Heart right ventricle (tissue), 16 donors: ENCODE measurements at places on chromosomes 1 and 21. TPM values are rescaled to one million over a fixed set of nuclear protein-coding genes. Genes with fewer than 3 reads are reported as not detected.

- H3K27ac ChIP-seq = no peak overlapping the region
- H3K4me3 ChIP-seq = no peak overlapping the region
- no peaks in the 10 kb centered on the region for H3K4me1 ChIP-seq
- H3K27me3 ChIP-seq = no peaks in the 10 kb centered on the region
- no peak for DNase-seq
These were observed 80.5 kb upstream of the PRMT6 start for GRCh38 chr1:106975944-106976343.

- no peaks in the 10 kb centered on the region for H3K4me1 ChIP-seq
- no peaks in the 10 kb centered on the region for H3K36me3 ChIP-seq
- no peak for DNase-seq
- H3K27ac ChIP-seq = no peak overlapping the region
These were observed 8.1 kb upstream of the LMX1A start for GRCh38 chr1:165364568-165365133.

GRCh38 chr21:36207577-36208320, 51.1 kb downstream of the DOP1B start:
- no peaks in the 10 kb centered on the region for H3K27me3 ChIP-seq
- no peak for DNase-seq
- no peak overlapping the region for H3K27ac ChIP-seq
- H3K4me3 ChIP-seq = no peak overlapping the region
- H3K4me1 ChIP-seq = no peaks in the 10 kb centered on the region

GRCh38 chr1:43266881-43267280, 2.9 kb upstream of the TMEM125 start:
- no peaks in the 10 kb centered on the region for H3K36me3 ChIP-seq
- peaks cover 8% of the 10 kb centered on the region for H3K4me1 ChIP-seq
- no peaks in the 10 kb centered on the region for H3K27me3 ChIP-seq
- no peak overlapping the region for H3K4me3 ChIP-seq

DNA sequence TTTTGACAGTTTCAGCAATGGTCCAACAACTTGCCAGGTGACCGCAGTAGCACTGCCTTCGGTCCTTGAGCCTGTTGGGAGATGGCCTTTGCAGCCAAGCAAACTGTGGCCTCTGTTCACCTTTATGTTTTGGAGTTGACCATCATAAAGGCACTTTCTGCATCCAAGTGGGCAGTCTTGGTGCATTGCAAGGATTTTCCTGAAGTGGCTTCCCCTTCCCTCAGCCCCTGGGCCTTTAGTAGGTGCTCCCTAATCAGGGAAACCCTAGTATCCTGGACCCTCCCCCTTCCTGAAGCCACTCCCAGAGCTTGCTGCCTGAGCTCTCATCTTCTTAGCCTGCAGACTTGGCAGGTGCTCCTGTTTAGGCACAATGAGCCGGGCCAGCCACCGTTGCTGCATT, 140.2 kb downstream of the TRABD2B start:
- H3K27me3 ChIP-seq = no peaks in the 10 kb centered on the region
- no peak overlapping the region for H3K27ac ChIP-seq
- no peak for DNase-seq
- no peaks in the 10 kb centered on the region for H3K4me1 ChIP-seq

GRCh38 chr1:217910203-217910602, 279.1 kb downstream of the SPATA17 start:
- DNase-seq = no peak
- H3K4me1 ChIP-seq = no peaks in the 10 kb centered on the region
- no peak overlapping the region for H3K27ac ChIP-seq
- H3K27me3 ChIP-seq = no peaks in the 10 kb centered on the region

The PLEKHA6 gene
- 18.0 TPM for total RNA-seq

DNA sequence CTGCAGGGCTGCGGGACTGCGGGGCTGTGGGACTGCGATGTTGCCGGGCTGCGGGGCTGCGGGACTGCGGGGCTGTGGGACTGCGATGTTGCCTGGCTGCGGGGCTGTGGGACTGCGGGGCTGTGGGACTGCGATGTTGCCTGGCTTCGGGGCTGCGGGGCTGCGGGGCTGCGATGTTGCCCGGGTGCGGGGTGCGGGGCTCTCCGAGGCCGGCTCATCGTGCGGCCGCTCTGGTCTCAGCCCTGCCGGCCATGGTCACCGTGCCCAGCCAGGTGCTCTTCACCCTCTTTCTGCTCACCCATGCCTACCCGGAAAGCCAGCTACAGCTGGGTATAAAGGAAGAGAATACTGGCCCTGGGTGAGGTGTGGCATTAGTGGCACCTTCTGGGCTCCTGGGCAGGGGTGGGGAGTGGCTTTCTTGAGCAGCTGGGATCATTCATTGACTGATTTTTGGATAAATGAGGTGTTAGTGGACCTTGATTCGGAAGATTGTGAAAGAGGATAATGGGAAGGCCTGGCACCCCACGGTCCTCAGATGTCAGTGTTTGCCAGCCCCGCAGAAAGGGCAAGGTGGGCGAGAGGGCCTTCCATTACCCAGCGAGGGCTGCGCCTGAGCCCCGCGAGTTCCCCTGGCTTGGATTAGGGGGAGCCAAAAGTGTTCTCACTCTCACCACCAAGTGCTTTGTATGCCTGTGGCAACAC, 36.3 kb downstream of the COQ8A start:
- H3K27ac ChIP-seq = peak overlapping the region; percentile 47
- peaks cover 65% of the 10 kb centered on the region for H3K4me1 ChIP-seq
- no peak for DNase-seq
- no peak overlapping the region for H3K4me3 ChIP-seq
- H3K27me3 ChIP-seq = no peaks in the 10 kb centered on the region

- no peak for DNase-seq
- H3K4me1 ChIP-seq = no peaks in the 10 kb centered on the region
- no peak overlapping the region for H3K27ac ChIP-seq
- H3K4me3 ChIP-seq = no peak overlapping the region
These were observed 1.4 kb upstream of the KRTAP10-4 start for GRCh38 chr21:44571844-44572782.

DNA sequence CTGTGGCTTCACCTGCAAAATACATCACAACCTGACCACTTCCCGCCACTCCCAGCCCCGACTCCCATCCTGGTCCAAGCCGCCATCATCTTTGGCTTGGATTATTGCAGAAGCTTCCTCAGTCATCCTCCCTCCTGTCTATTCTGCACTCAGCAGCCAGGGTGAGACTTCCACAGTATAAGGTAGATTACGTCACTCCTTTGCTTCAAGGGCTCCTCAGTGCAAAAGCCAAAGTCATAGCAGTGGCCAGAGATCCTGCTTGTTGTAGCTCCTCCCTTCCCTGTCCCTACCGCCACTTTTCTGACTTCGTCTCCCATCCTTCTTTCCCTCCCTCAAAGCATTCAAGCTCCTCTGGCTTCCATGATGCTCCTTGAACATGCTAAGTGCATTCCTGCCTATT, 152.8 kb downstream of the GRIK3 start:
- H3K27me3 ChIP-seq = no peaks in the 10 kb centered on the region
- H3K36me3 ChIP-seq = no peaks in the 10 kb centered on the region
- DNase-seq = no peak

DNA sequence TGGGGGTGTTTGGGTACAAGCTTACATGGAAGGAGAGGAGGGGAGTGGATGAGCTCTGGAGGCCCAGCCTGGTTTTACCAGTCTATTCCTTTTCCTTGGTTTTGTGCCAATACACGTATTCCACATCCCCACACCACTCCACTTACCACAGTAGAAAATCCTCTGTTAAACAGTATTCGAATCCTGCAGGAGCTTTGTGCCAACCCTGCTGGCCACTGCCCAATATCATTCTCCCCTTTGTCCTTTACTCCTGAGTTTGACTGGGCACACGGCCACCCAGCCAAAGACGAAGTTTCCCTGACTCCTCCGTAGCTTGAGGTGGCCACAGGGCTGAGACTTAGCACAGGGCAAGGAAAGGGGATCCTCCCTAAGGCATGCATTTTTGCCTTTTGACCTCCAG, 61.6 kb downstream of the TMCO4 start:
- DNase-seq = no peak
- peaks cover 35% of the 10 kb centered on the region for H3K36me3 ChIP-seq
- H3K4me1 ChIP-seq = peaks cover 21% of the 10 kb centered on the region
- no peak overlapping the region for H3K27ac ChIP-seq

- no peaks in the 10 kb centered on the region for H3K4me1 ChIP-seq
- no peaks in the 10 kb centered on the region for H3K27me3 ChIP-seq
- H3K36me3 ChIP-seq = no peaks in the 10 kb centered on the region
- no peak overlapping the region for H3K27ac ChIP-seq
These were observed 853.0 kb downstream of the NCAM2 start for GRCh38 chr21:21851205-21851604.

The LRIF1 gene
- total RNA-seq = 13.8 TPM

DNA sequence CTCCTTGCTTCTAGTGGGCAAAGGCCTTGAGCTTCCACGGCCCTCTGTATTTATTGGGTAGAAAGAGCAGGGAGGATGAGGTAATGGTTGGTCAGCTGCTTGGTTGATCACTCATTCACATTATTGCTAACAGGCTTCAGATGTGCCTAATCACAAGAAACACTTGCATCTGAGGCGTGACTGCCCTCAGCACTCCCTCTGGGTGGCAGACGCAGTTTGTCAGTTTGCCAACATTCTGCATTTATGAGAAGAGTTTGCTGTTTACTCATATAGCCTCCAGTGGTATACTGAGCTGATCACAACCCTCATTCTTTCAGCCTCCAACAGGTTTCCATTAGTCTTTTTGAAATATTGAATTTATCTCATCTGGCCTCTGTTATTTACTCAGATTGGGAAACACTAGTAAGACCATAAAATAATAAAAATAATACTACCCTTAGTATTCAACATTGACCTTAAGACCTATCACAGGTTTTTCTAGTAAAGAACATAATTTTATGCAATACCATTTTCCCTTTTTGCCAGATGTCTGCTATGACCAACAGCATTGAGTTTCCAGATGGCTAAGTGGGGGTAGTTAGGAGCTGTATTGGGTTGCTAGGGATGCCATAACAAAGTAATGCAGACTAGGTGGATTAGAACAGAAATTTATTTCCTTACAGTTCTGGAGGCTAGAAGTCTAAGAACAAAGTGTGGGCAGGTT, 53.3 kb downstream of the PTGFR start:
- no peaks in the 10 kb centered on the region for H3K36me3 ChIP-seq
- H3K27ac ChIP-seq = no peak overlapping the region
- no peak overlapping the region for H3K4me3 ChIP-seq
- no peak for DNase-seq
- H3K4me1 ChIP-seq = no peaks in the 10 kb centered on the region

The ZNF697 gene
- total RNA-seq = 12.4 TPM

DNA sequence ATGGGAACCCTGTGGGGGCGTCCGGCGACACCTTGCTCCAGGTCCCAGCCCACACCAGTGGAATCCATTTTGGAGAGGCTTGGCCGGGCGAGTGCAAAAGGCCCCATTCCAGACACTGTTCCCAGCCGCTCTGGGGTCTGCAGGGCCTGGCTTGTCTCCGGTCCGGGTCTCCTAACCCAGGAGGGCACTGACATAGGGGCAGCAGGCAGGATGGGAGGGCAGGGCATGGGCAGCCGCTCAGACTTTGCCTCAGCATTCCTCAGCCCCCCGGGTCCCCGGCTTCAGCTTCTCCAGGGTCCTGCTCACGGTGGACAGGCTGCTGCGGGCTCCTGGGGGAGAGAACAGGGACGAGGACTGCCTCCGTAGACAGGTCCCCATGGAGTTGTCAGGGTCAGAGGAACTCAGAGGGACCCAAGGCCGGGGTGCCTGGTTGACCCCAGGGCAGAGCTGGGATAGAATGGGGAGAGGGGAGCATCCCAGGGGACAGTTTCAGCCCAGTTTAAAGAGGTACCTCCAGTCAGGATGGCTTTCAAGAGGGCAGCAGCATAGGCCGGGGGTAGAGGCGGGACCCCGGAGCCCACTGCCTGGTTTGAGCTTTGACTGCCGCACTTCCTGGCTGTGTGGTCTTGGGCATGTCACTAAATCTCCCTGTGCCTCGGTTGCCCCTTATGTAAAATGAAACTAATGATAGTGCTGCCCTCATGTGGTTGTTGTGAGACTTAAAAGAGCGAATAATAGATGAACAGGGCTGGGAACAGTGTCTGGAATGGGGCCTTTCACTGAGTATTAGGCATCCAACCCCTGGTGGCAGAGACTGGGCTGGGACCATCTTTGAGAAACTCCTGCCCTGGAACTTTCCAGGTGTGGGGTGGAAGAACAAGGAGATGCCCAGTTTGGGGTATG, 3.7 kb downstream of the KNCN start:
- peaks cover 5% of the 10 kb centered on the region for H3K4me1 ChIP-seq
- no peak for DNase-seq
- no peaks in the 10 kb centered on the region for H3K36me3 ChIP-seq
- H3K27ac ChIP-seq = no peak overlapping the region
- H3K4me3 ChIP-seq = no peak overlapping the region
- peaks cover 52% of the 10 kb centered on the region for H3K27me3 ChIP-seq

The SPATA46 gene
- not detected for total RNA-seq

The LMO4 gene
- total RNA-seq = 27.2 TPM

DNA sequence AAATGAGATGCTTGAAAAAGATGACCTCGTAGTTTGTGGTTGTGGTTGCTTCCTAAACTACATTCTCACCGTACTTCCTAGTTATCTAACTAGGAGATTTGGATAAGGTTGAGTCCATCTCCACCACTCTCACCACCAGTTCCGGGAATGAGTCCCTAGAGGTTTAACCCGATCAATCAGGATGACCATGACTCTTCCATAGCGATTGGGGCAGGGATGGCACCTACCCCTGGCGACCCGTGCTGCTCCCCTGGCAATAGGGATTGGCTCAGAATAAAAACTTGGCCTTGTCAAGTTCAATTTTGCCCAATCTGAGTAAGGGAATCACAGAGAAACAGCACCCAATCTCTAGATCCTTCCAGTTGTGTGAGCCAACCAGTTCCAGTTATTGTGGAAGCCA, 2.7 kb upstream of the MIS18A start:
- no peak overlapping the region for H3K4me3 ChIP-seq
- H3K36me3 ChIP-seq = no peaks in the 10 kb centered on the region
- peaks cover 17% of the 10 kb centered on the region for H3K4me1 ChIP-seq
- no peaks in the 10 kb centered on the region for H3K27me3 ChIP-seq
- DNase-seq = no peak

DNA sequence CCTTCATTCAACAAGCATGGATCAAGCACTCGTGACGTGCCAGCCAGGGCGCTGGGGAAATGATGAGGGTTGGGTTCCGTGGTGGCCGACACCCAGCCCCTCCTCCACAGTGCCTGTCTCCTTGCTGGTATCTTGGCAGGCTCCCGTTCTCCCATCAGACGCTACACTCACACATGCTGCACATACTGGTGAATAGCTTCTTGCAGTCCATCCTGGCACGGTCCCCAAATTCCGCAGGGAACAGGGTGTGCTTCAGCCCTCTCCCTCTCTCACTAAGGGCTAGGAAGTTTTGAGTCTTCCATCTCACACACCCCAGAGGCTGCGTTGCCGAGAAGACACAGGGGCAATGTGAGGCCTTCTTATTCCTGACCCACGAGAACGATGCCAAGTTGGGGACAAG, 10.1 kb upstream of the MEF2D start:
- no peak overlapping the region for H3K4me3 ChIP-seq
- peak; percentile 80 for DNase-seq
- H3K36me3 ChIP-seq = no peaks in the 10 kb centered on the region
- H3K27me3 ChIP-seq = no peaks in the 10 kb centered on the region

The ICOSLG gene
- total RNA-seq = 0.90 TPM

- H3K27me3 ChIP-seq = no peaks in the 10 kb centered on the region
- no peak for DNase-seq
- no peaks in the 10 kb centered on the region for H3K36me3 ChIP-seq
- H3K4me1 ChIP-seq = no peaks in the 10 kb centered on the region
- H3K27ac ChIP-seq = no peak overlapping the region
These were observed 227.8 kb downstream of the NRIP1 start for GRCh38 chr21:14836950-14837349.

The ESPN gene
- 0.29 TPM for total RNA-seq

The COL16A1 gene
- total RNA-seq = 29.2 TPM

- peaks cover 33% of the 10 kb centered on the region for H3K4me1 ChIP-seq
- DNase-seq = no peak
- no peak overlapping the region for H3K27ac ChIP-seq
- no peaks in the 10 kb centered on the region for H3K36me3 ChIP-seq
- no peaks in the 10 kb centered on the region for H3K27me3 ChIP-seq
These were observed 1.4 kb upstream of the STMN1 start for GRCh38 chr1:25907601-25908000.
